Naive thymus-derived CD8-positive, alpha-beta T cell (primary cell): ENCODE measurements at places on chromosomes 5 and 9. TPM values are rescaled to one million over a fixed set of nuclear protein-coding genes. Genes with fewer than 3 reads are reported as not detected.

RUSC2 gene
- 0.86 TPM for total RNA-seq

ALDOB gene
- total RNA-seq, result not detected

ADAMTSL2 gene
- total RNA-seq, result 0.44 TPM

TSSK1B gene
- not detected for total RNA-seq

SPATA31A3 gene
- total RNA-seq, result not detected

LCNL1 gene
- total RNA-seq, result 0.44 TPM

OGN gene
- total RNA-seq, result not detected

ACER2 gene
- total RNA-seq, result 5.5 TPM

DMRT3 gene
- not detected for total RNA-seq

SLC36A2 gene
- total RNA-seq, result not detected

SLC6A18 gene
- total RNA-seq, result not detected

BHMT2 gene
- not detected for total RNA-seq

SCGB3A1 gene
- 40.1 TPM for total RNA-seq

HK3 gene
- total RNA-seq, result 0.86 TPM

RORB gene
- not detected for total RNA-seq

FOXD4L4 gene
- total RNA-seq, result 0.42 TPM

NR2F1 gene
- not detected for total RNA-seq

PCDHGA4 gene
- 0.11 TPM for total RNA-seq

KDM3B gene
- total RNA-seq, result 84.0 TPM

ADAMTS13 gene
- total RNA-seq, result 3.8 TPM

AGXT2 gene
- total RNA-seq, result not detected

TLX3 gene
- total RNA-seq, result not detected

ZNF354C gene
- 12.3 TPM for total RNA-seq

OLFM1 gene
- total RNA-seq, result not detected

IFNA21 gene
- not detected for total RNA-seq

GPR151 gene
- total RNA-seq, result not detected

IL13 gene
- not detected for total RNA-seq

CDX1 gene
- total RNA-seq, result not detected

SH3PXD2B gene
- 0.55 TPM for total RNA-seq

STRBP gene
- 29.9 TPM for total RNA-seq

OR1Q1 gene
- total RNA-seq, result 1.1 TPM

BAAT gene
- not detected for total RNA-seq

SPAAR gene
- total RNA-seq, result not detected

NEURL1B gene
- 0.38 TPM for total RNA-seq

BARHL1 gene
- not detected for total RNA-seq
